ENCODE measurements at places on chromosomes 7 and 10.

DNA sequence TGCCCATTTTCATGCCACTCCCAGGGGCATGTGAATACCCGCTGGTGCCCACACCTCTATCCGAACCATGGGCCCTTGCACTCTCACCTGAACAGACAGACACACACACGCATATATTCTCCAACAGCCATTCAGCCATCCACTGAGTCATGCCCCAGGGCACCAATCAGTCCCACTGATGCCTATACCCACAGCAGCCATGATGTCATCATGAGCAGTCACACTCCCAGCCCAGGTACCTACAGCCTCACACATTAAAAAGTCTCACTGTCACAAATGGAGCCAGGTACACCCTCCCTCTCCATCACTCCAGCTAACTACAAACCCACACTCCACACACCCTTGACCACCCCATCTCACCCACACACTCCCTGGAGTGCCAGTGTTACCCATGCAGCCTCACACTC, 12.2 kb downstream of the VSIR start:
- DNase-seq, result no peak

DNA sequence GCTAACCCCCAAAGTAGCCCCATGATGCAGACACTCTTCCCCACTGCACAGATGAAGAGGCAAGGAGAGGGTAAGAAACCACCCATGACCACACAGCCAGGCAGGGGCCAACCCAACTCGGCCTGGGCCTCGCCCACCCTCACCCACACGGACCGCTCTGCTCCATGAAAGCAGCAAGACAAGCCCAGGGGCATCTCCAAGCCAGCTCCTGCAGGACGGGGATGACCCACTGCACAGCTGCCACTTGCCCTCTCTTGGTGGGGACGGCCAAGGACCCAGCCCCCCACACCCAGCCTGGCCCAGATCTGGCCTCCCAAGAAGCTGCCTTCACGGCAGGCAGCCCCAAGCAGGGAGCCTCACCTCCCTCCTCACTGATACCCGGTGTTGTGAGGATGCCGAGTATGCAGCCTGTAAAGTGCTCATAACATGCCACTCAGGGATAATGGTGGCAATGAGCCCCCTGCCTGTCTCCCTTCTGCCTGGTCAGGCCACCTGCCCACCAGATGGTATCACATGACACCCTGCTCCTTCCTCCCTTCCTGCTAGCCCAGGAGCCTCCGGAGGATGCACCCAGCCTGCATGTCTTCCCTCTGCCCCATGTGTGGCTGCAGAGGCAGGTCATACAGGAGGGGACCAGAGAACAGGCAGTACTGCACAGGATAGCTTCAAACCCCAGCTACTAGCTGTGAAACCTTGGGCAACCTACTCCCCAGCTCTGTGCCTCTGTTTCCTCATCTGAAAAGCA, 23.3 kb downstream of the OGDHL start:
- no peak for DNase-seq

DNA sequence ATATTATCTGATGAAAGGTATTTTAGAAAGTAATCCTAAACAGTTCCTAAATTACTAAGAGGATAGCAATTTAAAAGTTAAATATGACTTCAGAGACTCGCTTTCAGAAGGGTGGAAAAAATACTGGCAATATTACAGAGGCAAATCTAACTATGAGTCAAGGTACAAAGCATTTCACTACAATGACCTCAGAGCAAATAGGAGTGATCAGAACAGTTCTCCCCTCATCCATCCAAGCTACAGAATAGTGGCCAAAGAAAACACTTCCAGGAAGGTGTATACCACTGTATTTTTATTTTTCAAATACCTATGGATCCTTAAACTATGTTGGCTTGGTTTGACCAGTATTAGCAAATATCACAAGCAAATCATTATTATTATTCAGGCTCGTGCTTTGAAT, 112.8 kb upstream of the ODAD2 start:
- no peak for DNase-seq

- no peak for DNase-seq
Observed at GRCh38 chr10:121988361-121989324, at the start of gene TACC2. TSS of gene TACC2 (plus strand) at chr10:121989163. CDS start at chr10:122021982, 32,819 bp downstream.

DNA sequence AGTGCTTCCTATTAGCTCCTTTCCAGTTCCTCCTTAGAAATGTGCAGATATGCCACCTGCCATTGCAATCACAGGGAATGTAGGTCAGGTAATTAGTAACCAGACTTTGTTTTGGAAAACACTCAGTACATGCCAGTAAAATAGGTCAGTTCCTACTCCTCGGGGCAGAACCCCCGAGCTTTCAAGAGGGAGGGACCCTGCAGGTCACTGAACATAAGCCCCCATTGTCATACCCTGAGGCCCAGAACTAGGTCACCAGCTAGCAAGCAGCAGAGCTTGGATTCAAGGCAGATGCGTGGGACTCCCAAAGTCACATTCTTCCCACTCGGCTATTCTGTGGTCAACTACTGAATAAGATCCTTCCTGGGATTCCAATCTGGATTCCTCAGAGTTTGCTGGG, 104.8 kb downstream of the PPP1R3C start:
- DNase-seq, result no peak

- DNase-seq, result no peak
Observed at GRCh38 chr7:50085344-50085743, 7.7 kb downstream of the ZPBP start.

GRCh38 chr7:18126281-18126680, 98.6 kb upstream of the PRPS1L1 start:
- no peak for DNase-seq

DNA sequence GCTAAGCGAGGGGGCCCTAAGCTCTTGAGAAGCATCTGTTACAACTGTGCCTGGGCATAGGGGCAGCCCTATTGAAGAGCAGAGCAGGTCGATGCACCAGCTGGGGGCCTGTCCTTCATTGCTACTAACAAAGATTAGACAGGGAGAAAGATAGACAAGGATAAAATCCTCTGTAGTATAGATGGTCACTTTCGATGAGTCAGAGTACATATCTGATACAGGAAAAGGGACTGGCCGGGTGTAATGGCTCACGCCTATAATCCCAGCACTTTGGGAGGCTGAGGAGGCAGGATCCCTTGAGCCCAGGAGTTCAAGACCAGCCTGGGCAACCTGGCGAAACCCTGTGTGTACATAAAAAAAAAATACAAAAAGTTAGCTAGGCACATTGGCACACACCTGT, 13.6 kb downstream of the OPTN start:
- DNase-seq, result no peak

DNA sequence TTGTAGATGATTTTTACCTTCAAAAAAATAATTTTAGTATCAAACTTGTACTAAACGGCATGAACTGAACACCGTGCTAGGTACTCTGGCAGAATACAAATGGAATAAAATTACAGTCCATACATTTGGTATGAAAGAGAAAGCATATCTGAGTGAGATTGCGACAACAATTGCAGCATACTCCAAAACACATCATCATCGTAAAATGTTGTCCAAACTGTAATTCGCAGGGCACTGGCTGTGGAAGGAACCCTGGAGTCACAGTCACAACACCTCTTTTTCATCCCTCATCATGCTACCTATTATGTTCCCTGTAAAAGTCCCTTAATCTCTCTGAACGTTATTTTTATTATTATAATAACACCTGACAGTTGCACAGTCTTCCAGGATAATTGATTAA, 13.5 kb downstream of the CREM start:
- no peak for DNase-seq

DNA sequence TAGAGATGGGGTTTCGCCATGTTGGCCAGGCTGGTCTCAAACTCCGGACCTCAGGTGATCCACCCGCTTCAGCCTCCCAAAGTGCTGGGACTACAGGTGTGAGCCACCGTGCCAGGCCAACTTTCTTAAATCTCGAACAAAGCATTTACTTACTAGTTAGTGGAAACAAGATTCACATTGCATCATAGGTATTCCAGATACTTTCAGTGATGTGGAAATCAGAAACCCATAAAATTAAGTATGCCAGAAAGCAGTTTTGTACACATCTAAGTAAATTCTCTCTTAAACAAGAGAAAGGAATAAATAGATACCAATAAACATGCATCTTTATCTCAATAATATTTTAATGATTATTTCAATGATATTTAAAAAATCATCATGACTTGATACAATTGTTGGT, 75.5 kb downstream of the DGKI start:
- DNase-seq, result no peak

DNA sequence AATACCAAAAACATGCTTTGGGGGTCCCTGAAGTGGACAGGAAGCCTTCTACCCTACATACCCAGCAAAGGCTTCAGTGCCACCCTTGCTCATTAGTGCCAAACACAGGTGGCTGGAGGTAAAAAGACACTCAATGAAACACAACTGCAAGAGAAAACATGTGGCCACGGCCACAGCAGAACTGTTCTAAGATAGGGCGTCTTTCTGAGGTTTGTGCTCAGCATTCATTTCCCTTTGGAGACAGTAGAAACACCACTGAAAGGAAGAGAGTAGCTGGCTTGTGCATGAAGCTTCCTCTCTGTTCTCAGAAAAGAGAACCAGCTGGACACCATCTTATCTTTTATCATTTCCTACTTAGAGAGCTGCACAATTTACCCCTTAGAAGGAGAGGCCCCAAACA, 143.0 kb downstream of the PLXNA4 start:
- no peak for DNase-seq

GRCh38 chr7:158284617-158285382, 302.8 kb downstream of the PTPRN2 start:
- DNase-seq, result no peak

DNA sequence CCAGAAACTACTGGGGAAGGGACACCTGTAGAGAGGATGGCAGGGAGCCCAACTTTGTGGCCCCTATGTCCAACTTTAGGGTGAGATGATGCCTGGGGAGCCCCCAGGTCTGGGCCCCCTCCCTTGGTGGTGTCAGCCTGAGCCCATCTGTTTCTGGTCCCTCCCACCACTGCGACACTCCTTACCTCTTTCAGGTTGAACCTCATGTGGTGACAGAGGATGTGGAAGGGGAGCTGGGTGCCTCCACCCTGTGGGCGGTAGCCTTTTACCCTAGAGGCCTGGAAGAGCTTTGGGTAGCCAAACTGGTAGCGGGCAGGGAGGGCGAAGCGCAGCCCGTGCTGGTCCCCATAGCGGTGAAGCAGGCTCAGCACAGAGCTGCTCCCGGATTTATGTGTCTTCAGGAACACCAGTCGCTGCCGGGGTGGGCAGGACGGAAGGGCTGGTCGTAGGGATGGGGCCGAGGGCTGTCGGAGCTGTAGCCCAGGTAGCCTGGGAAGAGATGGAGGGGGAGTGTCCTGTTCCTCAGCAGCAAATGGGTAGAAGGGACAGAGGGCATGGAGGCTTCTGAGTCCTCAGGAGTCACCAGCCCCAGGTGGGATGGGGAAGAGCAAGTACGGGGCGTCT, 2.0 kb downstream of the GAL3ST4 start:
- no peak for DNase-seq

- no peak for DNase-seq
Observed at GRCh38 chr10:114825513-114826253, 4.1 kb downstream of the FHIP2A start.

DNA sequence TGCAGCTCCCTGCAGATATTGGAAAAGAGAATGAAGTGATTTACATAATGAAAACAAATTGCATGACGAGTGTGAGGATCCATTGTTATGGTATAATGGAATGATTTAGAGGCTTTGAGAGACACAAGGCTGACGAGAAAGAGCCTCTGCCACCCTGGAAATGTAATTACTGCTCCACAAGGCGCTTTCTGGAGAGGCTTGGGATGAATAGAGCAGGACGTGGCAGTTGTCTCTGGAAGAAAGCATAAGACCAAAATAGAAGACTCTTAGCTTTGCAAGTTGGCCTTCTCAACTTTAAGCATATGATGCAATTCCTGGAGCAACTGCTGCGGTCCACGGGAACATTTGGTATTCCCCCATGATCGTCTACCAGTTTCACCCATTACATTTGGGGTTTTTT, 181.9 kb upstream of the TCF7L2 start:
- DNase-seq, result no peak

GRCh38 chr10:126570621-126571602, 99.6 kb downstream of the C10orf90 start:
- no peak for DNase-seq

- no peak for DNase-seq
Observed at GRCh38 chr10:123651421-123652047, 14.6 kb upstream of the GPR26 start.

GRCh38 chr7:138470391-138471157, 10.5 kb downstream of the TRIM24 start:
- peak; percentile 62 for DNase-seq

GRCh38 chr10:68156373-68157185, 47.3 kb downstream of the MYPN start:
- peak; percentile 81 for DNase-seq

GRCh38 chr7:46318276-46318675, 397.2 kb upstream of the IGFBP3 start:
- DNase-seq, result no peak

- no peak for DNase-seq
Observed at GRCh38 chr10:116170815-116171250, 102.2 kb downstream of the GFRA1 start.

GRCh38 chr10:15046626-15047025, 2.9 kb downstream of the OLAH start:
- no peak for DNase-seq

- DNase-seq, result no peak
Observed at GRCh38 chr10:84613336-84614021, 285.1 kb downstream of the CCSER2 start.

DNA sequence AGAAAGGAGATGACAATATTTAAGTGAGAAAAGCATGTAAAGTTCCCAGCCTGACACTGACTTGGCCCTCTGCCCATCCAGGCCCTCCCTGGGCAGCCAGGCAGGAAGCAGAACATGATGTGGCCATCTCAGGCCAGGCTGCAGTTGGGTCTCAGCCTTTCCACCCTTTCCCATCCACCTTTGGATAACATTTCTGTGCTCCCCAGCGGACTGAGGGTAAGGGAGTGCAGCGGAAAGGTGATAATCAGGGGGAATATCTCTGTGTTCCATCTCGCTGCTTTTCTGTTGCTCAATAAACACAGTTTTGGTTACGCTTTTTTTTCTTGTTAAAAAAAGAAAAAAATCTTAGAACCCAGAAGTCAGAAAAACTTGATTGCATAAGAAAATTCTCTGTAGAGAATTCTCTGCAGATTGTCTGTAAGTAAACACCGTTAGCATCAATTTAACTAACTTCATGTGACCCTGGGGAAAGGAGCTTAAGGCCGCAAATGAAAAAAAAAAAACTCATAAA, 37.2 kb upstream of the TARP start:
- peak; percentile 68 for DNase-seq

DNA sequence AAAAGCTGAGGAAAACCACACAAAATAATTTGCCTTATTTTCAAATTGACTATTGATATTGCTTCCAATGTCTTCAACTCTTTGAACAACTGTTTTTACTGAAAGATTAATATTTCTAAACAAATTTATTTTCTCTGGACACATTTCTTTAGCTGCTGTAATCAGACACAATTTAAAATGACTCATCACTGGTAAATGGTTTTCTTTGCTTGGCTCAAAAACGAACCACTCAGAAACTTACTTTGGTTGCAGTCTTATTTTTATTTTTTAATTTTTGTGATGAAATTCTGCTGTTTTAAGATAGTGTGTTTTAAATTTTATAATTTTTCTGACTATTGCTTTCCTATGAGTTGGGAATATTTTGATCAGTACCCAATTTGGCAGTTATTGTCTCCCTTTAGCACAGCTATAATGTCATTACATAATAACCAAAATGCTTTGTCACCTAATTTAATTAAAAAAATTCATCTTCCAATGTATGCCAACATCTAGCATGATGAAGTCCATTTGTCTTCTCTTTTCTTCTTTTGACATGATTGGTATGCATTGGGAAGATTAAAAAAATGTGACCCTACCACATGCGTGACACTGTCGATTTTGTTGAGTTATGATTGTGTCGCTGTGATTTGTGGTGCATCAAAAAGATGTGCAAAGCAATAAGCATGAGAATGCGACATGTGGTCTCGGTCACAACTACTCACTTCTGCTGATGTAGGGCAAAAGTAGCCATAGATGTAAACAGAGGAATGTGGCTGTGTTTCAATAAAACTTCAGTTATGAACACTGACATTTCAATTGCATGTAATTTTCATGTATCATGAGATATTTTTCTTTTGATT, 222.3 kb downstream of the SUGCT start:
- no peak for DNase-seq
